Right lung (tissue), 10 donors: ENCODE measurements at places on chromosomes 16 and 17.

GRCh38 chr16:89395150-89396142 lies 94.9 kb downstream of the ANKRD11 start:
- peak; percentile 91 for DNase-seq

GRCh38 chr16:70713342-70713741 lies 27.5 kb upstream of the MTSS2 start:
- DNase-seq = no peak

DNA sequence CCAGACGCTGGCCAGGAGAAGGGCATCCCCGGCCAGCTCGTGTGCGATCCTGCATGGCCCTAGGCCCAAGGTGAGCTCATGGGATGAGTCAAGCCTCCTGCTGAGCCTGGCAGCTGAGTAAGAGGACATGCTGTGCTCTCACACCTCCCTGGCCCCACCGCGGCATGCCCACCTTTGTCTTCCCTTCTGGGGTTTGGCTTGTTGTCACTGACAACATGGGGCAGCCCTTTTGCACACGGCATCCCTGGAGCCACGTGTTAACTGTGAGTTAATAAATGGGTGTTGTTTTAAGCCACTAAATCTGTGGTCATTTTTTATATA lies 8.9 kb upstream of the TNS4 start:
- DNase-seq = no peak

- DNase-seq = no peak
These were observed 55.8 kb downstream of the ZFHX3 start for GRCh38 chr16:72992142-72992601.

GRCh38 chr16:56252835-56253234 lies 61.5 kb downstream of the GNAO1 start:
- peak; percentile 83 for DNase-seq

DNA sequence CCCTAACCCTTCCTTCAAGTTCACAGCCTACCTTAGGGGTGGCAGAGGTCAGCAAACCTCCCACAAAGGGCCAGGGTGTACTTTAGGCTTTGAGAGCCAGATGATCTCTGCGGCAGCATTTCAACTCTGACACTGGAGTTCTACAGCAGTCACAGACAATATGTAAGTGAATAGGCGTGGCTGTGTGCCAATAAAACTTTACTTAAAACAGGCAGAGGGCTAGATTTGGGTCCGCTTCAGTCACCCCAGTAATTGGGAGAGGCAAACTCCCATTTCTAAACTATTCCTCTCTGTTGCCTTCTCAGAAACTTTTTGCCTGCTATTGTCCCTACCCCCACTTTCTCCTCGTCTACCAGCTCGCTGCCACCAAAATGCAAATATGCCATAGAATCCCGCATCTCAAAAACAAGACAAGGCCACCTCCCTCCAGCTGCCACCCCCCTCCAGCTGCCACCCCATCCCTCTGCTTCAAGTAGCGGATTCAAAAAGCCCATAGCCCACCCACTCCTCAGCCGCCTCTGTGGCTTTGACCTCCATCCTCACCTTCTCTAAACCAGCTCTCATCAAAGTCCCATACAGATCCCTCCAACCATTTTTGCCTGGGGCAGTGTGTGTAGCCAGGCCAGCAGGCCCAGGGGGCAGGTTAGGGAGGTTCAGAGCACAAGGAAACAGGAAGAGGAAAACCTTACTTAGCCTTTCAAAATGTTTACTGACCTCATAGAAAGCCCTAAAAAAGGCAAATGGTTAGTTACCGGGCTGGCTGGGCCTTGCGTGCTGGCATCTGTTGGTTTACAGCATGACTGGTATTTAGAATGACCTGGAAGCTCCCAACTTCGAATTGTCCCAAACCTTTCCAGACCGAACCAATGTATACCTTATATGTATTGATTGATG lies 19.9 kb upstream of the DNAH17 start:
- DNase-seq = no peak

DNA sequence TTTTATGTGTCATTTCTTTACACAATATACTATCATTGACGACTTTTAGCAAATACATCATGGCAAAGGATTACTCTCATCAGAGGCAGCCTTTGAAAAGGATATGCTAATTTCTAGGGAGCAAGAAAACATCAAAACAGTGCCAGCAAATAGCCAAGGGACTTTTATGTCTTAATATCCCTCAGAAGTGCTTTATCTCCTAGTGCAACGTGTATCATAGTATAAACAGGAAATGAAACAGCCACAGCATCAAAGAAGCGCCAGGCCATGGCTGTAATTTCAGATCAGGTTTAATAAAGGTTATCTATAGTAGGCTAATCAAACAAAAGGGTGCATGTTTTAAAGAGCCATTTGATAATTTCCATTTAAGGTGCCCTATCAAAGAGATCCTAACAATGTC lies 159.9 kb downstream of the AXIN2 start:
- DNase-seq = peak; percentile 14

- DNase-seq = no peak
These were observed 2.8 kb downstream of the UBTF start for GRCh38 chr17:44216694-44217093.

DNA sequence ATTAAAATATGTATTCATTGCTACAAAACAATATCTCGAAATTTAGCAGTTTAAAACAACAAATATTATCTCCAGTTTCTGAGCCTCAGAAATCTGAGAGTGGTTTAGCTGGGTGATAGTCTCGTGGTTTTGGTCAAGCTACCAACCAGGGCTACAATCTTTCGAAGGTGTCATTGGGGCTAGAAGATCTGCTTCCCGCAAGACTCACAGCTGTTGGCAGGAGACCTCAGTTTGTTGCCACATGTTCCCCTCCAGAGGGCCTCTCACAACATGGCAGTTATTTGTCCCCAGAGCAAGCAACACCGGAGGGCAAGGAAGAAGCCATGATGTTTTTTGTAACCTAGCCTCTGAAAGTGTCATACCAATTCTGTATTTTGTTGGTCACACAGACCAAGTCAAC lies 12.0 kb upstream of the BCAS3 start:
- DNase-seq = no peak

DNA sequence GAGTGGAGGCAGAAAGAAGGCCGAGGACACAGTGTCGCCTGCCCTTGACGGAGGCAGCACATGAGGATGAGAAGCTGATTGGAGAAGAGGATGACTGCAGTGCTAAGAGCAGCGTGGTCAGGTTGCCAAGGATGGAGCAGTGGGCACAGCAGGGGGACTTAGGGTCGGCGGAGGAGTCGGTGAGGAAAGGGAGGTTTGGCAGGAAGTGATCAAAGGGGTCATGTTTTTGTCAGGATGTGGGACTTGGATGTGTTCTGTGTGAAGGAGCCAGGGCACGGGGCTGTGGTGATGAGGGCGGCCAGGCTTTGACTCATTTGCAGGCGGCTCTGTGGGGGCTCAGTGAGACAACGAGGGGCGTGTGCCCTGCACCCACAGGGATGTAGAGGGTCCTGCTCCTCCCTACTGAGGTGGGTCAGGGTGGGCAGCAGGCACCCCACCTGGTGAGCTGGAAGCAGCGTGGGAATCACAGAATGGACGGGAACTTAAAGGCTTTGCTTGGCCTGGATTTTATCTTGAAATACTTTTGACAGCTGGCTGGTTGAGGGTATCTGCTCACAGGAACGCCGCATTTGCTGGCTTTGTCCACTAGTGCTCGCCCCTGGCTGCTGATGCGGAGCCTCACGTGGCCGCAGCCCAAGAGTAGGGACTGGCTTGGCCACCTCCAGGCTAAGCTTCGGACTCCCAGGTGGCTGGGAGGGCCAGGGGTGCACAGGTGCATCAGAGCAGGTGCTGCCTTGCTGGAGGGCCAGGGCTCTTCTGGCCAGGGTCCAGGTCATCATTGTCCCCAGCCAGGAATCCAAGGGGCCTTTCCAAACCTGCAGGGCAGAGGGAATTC lies 6.0 kb downstream of the MPG start:
- no peak for DNase-seq
